ENCODE measurements at places on chromosomes 11 and 22.

GRCh38 chr11:128947773-128948172, 5.1 kb upstream of the TP53AIP1 start:
- DNase-seq: no peak

- no peak for DNase-seq
These were observed 56.1 kb downstream of the CHST1 start for GRCh38 chr11:45609337-45609736.

DNA sequence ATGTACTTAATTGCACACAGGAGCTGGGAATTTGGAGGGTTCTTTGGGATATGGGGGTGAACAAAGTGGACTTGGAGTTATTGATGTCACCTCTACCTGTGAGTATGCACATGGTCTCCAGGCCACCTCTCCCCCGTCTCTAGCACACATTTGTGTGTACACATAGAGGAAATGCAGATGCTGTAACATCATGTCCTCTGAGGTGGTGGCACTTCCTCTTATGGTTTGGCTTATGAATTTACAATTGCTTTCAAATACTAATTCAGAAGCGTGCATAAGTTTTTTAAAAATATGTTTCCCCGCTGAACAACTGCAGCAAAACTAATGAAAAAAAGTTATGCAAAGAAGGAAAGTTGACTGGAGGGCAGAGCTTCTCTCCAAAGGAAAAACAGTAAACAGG, 152.0 kb upstream of the TENM4 start:
- no peak for DNase-seq

- DNase-seq: no peak
These were observed 12.9 kb downstream of the RELT start for GRCh38 chr11:73389134-73389525.

DNA sequence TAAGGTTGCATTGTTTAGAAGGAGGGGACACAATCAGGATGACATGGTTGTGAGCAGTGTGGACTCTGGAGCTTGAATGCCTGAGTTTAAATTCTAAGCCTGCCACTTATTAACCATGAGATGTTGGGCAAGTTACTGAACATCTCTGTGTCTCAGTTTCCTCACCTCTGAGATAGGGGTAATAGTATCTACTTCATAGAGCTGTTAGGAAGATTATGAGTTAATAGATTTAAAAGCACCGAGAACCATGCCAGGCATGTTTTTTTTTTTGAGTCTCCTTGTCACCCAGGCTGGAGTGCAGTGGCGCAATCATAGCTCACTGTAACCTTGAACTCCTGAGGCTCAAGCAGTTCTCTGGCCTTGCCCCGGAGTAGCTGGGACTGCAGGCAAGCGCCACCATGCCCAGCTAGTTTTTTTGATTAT, 33.3 kb downstream of the ST14 start:
- DNase-seq: no peak

- no peak for DNase-seq
These were observed 130.2 kb downstream of the CEP164 start for GRCh38 chr11:117457835-117458234.

DNA sequence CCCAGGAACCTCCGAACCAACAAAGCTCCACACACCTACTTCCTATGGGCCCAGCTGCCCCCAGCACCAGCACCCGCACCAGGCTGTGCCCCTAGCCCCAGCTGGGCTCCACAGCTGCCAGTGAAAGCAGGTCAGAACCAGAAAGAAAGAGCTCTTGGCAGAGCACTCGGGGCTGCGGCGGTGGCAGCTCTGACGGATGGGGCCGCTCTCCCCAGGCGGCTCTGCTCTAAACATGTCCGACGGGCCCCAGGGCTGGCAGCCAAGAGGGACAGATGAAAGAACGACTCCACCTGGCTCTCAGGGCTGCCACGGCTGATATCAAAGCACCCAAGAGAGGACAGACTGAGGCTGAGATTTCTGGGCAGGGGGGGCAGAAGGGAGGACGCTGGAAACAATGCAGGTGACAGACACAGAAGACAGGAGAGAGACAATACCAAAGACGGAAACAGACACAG, 25.7 kb downstream of the LRFN4 start:
- DNase-seq: no peak

- no peak for DNase-seq
These were observed 1.3 kb downstream of the HPS5 start for GRCh38 chr11:18320617-18321016.

DNA sequence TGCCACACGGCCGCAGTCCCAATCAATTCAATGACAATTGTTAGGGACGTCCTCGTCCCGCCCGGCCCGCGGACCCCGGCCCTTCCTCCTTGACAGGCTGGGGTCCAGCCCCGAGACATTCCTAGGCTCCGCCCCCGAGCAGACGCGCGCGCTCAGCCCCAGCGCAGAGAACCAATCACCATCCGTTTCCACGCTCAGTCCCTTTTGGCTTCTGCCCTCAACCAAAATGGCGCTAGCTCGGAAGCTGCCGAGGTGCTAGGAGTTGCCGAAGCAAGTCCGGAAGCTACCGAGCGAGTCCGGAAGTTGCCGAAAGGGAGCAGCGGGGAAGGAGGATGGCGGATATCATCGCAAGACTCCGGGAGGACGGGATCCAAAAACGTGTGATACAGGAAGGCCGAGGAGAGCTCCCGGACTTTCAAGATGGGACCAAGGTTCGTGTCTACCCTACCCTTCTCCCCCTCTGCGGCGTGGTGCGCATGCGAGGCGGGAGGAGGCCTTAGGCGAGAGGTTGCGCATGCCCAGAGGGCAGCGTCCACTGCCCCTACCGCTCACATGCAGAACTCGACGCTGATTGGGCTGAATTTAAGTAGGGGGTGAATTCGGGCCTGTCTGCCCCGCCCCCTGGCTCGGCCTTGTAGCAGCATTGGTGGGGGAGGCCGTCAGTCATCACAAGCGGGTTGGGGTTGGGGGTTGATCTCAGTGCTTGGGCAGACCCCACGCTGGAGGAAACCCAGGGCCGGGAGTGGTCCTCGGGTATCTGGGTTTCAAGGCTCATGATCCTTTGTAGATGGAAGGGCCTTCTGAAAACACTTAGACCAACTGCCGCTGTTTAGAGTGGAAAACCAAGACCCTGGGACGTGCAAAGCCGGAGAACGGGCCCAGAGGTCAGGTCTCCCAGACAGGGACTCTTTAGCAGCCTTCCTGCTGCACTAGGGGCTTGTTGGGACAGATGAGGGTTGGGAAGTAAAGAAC, at the start of gene AIP:
Gene AIP, plus strand, starts transcription at position 200 of the 972 bp plus-strand sequence. Its CDS starts 133 bp downstream, at position 333.
- peak; percentile 98 for DNase-seq

DNA sequence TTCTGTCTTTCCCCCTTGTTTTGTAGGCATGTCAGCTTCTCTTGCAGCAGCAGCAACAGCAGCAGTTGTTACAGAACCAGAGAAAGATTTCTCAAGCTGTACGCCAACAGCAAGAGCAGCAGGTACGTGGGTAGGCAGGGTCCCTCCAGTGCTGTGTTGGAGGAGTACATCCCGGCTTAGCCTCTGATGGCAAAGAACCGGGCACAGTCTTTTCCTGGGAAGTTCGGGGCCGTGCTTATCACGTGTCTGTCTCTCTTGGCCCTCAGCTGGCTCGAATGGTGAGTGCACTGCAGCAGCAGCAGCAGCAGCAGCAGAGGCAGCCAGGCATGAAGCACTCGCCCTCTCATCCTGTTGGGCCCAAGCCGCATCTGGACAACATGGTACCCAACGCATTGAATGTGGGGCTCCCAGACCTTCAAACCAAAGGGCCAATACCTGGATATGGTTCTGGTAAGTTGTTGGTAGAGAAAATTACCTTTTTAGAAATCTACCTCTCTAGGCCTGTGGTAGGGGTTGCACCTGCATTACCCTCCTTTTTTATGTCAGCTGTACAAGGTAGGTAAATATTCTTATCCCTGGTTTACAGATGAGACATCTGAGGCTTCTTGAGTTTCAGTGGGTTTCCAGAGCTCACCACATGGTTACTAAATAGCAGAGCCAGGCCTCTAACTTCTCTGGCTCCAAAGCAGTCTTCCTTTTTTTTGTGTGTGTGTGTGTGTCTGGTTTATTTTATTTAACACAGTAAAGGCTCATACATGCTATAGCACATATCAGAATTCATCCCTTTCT, 45.2 kb upstream of the ADSL start:
- DNase-seq: no peak

GRCh38 chr11:81989093-81989492, 744.6 kb downstream of the FAM181B start:
- no peak for DNase-seq

GRCh38 chr22:39522567-39523300, 2.4 kb downstream of the ATF4 start:
- peak; percentile 38 for DNase-seq

DNA sequence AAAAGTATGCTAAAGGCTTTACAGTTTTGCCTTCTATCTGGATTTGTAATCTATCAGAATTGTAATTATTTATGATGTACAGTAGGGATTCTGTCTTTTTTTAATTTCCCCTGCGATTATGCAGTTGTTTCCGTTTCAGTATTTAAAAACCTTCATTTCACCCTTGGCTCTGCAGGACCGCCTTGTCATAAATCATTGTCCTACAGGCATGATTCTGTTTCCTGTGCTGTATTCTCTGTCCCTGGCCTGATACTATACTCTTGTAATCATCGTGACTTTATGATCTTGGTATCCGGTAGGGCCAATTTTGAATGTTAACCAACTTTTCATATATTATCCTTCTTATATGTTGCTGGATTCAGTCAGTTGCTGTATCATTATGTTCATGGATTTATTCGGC, 151.7 kb downstream of the ATXN10 start:
- DNase-seq: no peak

DNA sequence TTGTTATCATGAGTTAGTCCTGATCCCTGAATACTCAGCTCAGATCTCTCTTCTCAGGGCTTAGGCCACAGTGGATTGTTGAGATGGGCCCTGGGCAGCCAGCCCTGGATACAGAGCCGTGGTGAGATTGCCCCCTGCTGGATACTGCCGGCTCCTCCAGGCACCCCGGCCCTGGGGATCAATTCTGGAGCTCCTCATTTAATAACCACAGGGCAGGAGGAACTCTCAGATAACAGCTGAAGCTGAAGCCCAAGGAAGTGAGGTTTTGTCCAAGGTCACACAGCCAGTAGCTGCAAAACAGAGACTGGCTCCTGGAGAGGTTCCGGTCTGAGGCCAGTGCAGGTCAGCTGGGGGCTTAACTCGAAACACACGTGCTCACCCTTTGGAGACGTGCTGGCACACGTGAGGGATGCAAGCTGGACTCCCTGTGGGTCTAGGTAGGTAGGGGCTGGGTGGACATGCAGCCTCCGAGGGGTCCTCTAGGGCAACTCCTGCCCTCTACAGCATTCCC, 16.0 kb downstream of the USH1C start:
- DNase-seq: peak; percentile 38
